ENCODE measurements at places on chromosomes 16 and 17.

DNA sequence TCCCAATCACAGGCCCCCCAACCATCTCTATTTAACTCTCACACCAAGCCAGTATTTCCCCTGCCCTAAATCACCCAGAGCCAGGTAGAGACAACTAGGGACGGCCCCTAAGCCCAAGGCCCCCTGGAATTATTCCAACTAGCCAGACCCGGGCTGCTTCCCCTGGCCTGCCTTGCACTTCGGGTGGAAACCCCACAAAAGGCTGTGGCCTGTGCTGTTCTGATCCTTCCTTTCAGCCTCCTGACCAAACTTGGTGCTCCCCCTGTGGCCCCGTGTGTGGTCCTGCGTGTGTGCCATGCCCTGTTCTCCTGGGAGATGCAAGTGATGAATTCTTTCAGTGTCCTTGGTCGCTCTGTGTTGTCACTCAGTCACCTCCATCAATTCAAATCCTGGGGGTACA lies 14.9 kb downstream of the CCL17 start:
- no peak for DNase-seq

DNA sequence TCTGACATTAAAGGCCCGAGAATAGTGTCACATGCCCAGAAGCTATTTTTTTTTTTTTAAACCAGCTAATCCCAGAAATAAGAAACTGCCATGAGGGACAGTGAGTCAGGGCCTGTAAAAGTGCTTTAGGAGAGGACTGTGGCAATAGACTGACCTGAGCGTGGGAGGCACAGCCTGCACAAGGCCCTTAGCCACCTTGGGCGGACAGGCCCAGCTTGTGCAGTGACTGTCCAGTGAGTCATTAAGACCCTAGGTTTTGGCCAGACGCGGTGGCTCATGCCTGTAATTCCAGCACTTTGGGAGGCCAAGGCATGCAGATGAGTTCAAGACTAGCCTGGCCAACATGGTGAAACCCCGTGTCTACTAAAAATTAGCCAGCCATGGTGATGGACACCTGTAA lies 343.0 kb upstream of the ZFHX3 start:
- DNase-seq, result no peak

GRCh38 chr16:66427036-66427860 lies at the start of gene BEAN1:
Gene BEAN1, plus strand, starts transcription at chr16:66427295. Its CDS starts 10,382 bp downstream, at chr16:66437677.
- DNase-seq, result no peak

- no peak for DNase-seq
These were observed 5.5 kb upstream of the RAPGEFL1 start for GRCh38 chr17:40171750-40172149.

- DNase-seq, result no peak
These were observed 190.7 kb downstream of the KATNIP start for GRCh38 chr16:27740496-27741201.

- no peak for DNase-seq
These were observed 16.7 kb downstream of the KRABD2 start for GRCh38 chr17:8359769-8360168.

- peak; percentile 12 for DNase-seq
These were observed 366.9 kb downstream of the SLC39A11 start for GRCh38 chr17:72725433-72726068.

DNA sequence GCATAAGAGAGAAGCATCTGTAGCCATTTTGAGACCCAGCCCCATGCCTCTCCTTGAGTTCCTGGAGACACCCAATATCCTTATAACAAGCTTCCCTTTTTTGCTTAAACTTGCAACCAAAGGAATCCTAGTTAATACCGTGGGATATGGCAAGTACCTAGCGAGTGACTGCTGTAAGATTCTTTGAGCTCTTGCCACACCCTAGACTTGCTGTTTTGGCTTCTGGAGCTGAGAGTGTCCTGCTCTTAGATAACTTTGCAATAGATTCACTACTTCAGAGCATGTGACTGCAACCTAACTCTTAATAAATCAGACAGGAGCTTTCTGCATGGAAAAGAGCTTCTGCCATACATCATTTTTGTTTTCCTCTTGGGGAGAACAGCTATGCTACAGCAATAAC lies 58.3 kb downstream of the AKAP1 start:
- DNase-seq, result no peak

DNA sequence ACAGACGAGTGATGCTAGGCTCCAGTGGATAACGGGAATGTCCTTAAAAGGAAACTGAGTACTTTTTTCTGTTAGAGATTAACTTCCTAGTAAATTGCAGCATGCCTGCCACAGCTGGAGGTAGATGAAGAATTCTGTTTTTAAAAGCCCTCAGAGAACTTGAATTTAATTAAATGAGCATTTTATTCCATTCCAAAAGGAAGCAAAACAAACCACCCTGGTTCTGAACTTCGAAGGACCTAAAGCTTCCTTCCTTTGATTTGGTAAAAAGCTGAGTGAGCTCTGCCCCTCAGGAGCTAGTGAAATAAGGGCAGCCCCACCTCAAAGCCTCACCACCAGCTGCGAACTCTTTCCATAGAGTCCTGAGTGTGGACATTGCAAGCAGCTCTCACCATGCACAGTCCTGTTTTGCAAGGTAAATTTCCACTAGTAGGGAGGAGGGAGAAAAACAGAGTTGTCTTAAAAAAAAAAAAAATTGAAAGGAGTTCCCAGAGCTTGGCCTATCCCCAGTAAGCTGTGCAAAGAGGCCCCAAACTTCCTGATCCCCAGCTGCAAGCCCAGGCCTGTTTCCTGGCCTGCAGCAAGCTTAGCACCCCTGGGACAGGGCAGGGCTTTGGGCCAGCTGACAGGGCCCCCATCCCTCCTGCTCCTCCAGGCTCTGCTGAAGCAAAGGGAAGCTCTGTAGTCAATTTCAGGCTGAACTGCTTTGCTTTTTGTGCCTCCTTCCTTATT lies 11.2 kb downstream of the CHD9NB start:
- no peak for DNase-seq

DNA sequence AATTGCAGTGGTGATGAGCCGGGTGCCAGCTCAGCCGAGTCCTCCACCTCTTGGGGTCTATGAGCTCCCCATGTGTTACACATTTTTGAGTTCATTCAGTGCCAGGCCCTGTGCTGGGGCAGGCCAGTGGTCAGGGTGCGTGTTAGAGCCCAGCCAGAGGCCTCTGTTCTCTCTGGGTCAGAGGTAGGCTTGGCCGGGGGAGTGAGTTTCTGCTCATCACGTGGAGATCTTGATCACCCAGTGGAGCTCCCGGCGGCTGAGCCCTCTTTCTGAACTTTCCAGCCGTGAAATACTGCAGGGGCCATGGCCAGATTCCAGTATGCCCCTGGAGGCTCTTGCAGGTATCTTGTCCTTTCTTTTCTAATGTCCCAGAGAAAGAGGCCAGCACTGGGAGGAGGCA lies 93.0 kb downstream of the RAP1GAP2 start:
- no peak for DNase-seq

- no peak for DNase-seq
These were observed 39.8 kb upstream of the RASD1 start for GRCh38 chr17:17535957-17536356.

DNA sequence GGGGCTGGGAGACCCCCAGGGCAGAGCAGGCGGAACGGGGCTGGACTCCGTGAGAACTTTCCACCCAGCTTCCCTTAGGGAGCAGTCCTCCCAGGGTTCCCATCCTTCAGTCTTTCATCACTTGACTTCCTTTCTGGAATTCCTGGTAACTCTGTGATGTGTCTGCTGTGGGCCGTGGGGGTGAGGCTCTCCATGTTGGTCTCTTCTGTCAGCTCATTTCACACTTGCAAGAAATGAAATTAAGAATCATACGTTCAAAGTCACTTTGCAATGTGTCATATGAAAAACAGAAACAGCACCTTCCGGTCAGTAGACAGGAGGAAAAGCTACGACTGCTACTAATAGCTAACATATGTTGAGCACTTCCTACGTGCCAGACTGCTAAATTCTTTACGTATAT lies 5.4 kb upstream of the BBS2 start:
- no peak for DNase-seq

GRCh38 chr16:53609536-53609935 lies 94.1 kb downstream of the RPGRIP1L start:
- no peak for DNase-seq

DNA sequence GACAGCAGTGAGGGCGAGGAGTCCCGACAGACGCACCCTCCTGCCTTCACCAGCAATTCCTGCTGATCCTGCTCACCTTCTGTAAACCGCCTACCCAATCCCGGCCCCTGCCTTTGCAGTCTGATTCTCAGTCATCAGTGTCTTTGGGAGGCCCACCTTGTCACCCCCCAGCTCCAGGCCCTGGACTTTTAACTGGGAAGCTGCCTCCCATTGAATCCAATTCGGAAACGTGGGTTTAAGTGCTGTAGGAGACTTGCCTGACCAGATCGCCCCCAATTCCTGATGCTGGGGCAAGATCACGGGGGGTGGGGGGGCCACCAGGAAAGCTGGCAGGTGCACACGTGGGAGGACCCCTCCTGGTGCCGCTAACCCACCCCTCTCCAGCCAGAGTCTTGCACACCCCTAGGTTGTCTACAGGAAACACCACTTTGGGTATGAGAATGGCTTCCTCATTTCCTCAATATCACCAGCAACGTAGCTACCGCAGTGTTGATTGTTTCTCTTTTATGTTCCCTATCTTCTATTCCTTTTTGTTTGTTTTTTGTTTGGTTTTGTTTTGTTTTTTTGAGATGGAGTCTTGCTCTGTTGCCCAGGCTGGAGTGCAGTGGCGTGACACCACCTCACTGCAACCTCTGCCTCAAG lies 46.6 kb upstream of the CMIP start:
- DNase-seq, result no peak

DNA sequence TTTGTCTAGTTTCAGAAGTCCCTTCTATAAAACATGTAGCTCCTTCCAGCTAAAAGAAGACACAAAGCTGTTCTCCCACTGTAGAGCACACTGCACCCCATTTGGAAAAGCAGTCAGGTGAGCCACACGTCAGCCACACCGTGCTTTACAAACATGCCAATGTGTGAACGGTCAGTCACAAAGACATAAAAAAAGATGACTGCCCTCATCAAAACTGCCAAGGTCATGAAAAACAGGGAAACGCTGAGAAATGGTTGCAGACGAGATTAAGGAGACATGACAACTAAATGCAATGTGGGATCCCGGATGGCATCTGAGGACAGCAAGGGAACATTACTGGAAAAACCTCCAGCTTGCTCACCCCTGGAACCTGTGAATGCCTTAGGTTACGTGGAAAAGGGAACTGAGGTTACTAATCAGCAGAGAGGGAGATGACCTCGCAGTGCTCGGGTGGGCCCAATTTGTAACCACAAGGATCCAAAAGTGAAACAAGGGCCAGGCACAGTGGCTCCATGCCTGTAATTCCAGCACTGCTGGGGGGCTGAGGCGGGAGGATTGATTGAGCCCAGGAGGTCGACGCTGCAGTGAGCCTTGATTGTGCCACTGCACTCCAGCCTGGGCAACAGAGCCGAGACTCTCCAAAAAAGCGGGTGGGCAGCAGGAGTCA lies 8.1 kb downstream of the ANKRD11 start:
- DNase-seq, result no peak

GRCh38 chr17:81083125-81083765 lies 48.3 kb downstream of the BAIAP2 start:
- no peak for DNase-seq

GRCh38 chr16:88781140-88782077 lies 3.6 kb downstream of the PIEZO1 start:
- no peak for DNase-seq

GRCh38 chr17:76197911-76198310 lies 42.4 kb downstream of the RNF157 start:
- no peak for DNase-seq

DNA sequence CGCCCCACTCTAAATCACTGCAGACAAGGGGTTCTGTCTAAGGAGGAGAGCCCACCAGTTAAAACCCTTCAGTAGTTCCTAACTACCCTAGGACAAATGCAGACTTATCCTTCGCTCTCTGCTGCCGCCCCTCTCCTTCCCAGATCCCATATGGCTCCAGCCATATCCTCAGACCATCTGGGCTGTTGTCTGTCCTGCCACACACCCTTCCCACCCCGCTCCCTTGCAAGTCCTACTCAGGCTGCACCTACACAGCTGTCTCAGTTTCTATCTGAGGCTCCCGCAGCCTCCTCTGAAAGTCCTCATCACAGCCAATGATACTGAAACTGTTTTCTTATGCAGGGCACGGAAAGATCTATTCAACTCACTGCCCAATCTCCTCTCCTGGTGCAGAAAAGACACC lies 720 bp upstream of the BCKDK start:
- no peak for DNase-seq

DNA sequence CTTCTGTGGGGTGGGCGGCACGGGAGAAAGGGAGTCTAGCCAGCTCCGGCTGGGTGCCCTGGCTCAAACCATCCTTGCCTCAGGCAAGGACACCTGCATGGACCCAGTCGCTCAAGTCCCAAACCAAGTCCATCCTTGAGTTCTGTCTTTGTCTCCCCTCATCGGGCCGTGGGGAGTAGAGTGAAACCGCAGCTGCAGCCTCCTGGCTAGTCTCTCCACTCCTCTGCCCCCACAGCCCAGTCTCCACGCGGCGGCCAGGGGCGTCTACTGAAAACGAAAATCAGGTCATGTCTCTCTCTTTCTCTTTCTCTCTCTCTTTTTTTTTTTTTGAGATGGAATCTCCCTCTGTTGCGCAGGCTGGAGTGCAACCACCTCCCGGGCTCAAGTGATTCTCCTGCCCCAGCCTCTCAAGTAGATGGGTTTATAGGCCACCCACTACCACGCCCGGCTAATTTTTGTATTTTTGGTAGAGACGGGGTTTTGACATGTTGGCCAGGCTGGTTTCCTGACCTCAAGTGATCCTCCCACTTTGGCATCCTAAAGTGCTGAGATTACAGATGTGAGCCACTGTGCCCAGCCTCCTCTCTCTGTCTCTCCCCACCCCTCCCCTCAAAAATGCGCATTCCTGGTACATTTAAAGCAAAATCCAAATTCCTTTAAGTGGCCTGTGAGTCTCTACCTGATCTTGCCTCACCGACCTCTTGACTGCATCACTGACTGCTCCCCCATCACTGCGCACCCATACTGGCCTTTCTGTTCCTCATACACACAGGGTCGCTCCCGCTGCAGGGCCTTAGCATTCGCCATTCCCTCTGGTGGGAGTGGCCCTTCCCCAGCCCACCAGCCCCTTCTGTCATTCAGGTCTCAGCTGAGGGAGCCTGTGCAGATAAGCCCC lies 17.7 kb upstream of the RMI2 start:
- DNase-seq, result no peak

DNA sequence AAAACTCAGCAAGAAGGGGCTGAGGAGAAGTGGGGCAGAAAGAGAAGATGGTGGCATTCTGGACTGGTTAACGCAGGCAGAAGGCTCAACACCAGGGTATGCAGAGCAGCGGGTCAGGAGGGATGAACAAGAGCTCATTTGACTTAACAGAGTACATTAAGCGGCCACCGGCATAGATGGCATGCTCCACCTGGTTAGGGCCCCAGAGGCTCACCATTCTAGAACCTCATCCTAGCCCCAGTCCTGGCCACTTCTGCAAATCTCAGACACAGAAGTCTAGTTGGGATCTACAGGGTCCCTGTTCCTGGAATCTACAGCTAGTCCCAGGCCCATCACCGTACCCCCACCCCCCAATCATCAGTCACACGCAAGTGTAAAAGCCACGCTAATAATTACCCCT lies 1.7 kb upstream of the MYO1C start:
- no peak for DNase-seq

Measured in stimulated activated CD4-positive, alpha-beta T cell treated with anti-CD3 and anti-CD28 coated beads, Interleukin-1b, Interleukin-23, amount 100 ng/mL, for 1 hour (primary cell).